ENCODE measurements at places on chromosomes 3 and 15.

GRCh38 chr3:136602818-136603217 is 149.4 kb downstream of the STAG1 start:
- DNase-seq, result no peak

- DNase-seq, result no peak
Measured at GRCh38 chr3:71305231-71306206, 278.0 kb downstream of the FOXP1 start.

GRCh38 chr15:75836959-75837334 is 6.3 kb upstream of the UBE2Q2 start:
- no peak for DNase-seq

- no peak for DNase-seq
Measured at GRCh38 chr15:62758952-62759349, 283.6 kb upstream of the TPM1 start.

- no peak for DNase-seq
Measured at GRCh38 chr3:99699841-99700240, 61.4 kb downstream of the COL8A1 start.

GRCh38 chr3:187040516-187041361 is 98.6 kb downstream of the RPL39L start:
- DNase-seq, result no peak

GRCh38 chr3:149233323-149233722 is 11.7 kb upstream of the CP start:
- no peak for DNase-seq

DNA sequence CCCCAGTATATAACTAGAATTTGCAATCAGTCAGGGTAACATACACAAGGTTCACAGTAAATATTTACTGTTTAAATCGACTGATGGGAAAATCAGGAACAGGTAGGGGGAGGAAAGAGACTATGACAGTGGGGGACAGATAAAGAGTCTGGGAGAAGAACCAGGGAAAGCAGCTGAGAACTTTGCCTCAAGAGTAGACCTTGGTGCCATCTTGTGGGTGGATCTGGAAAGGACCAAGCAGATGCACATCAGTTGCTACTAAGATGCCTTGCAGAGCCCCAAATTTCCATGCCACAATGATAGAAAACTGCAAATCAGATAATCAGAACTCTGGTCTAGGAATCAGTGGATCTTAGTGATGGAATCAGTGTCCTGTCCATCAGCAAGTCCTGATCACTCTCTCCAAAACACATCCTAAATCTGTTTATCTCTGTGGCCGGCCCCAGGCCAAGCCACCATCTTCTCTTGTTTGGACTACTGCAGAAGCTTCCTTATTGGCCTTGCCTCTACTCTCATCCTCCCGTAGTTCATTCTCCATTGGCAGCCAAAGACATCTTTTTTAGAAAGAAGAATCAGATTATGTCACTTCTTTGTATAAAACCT is 62.7 kb downstream of the PDE8A start:
- DNase-seq, result peak; percentile 38

DNA sequence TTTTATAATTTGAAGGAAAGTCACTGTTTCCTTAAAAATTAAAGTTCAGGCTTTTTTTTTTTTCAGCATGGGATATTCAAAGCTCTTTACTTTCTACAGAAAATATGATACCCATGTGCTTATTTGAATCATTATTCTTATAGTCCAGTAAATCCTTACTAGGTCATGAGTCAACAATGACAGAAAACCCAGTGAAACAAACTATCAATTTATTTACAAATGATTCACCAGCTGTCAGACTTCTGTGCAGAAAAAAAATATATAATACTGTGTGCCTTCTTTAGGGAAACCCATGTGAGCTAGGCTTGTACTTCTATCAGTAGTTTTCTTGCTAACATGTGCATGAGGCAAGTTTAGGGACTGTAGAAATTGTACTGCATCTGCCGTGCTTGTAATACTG is 1.2 kb downstream of the ACP3 start:
- DNase-seq, result no peak

- no peak for DNase-seq
Measured at GRCh38 chr3:13209634-13209997, 136.4 kb upstream of the IQSEC1 start.

GRCh38 chr3:158846803-158847451 is 45.1 kb downstream of the MFSD1 start:
- no peak for DNase-seq

DNA sequence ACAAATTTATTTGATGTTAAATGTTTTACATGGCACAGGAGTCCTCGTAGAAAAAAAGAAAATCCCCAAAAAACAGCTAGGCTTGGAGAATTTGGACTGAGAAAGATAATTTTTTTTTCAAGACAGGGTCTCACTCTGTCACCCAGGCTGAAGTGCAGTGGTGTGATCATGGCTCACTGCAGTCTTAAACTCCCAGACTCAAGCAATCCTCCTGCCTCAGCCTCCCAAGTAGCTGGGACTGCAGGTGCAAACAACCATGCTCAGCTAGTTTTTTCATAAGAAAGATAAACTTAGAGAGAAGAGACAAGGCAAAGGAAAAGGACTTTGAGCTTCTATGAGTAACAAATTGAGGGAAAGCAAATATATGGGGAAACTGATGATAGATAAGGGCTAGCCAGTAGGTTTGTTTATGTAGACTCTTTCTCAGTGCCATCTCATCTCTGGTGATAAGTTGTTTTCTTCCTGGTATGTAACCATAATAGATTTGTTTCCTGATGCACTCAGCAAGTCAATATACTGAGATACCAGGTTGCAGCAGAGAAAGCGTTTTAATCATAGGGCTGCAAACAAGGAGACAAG is 13.1 kb upstream of the TRMT10C start:
- DNase-seq, result no peak

- no peak for DNase-seq
Measured at GRCh38 chr3:56761023-56761422, 40.7 kb downstream of the ARHGEF3 start.

DNA sequence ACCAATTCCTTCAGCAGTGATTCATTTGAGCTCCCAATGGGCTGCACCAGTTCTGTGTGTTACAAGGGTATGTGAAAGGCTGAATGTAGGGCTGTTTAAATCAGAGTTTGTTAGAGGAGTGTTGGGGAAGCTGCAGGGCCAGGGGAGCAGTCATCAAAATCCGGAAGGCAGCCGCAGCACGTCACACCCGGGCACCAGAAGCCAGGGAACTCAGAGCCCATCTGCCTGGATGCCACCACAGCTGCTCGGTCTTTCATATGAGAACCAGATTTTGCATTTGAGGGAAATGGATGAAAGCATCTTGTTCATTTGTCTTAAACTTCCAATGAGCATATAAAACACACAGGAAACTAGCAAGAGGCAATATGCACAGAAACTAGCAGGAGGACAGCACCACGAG is 24.2 kb upstream of the NEO1 start:
- no peak for DNase-seq

DNA sequence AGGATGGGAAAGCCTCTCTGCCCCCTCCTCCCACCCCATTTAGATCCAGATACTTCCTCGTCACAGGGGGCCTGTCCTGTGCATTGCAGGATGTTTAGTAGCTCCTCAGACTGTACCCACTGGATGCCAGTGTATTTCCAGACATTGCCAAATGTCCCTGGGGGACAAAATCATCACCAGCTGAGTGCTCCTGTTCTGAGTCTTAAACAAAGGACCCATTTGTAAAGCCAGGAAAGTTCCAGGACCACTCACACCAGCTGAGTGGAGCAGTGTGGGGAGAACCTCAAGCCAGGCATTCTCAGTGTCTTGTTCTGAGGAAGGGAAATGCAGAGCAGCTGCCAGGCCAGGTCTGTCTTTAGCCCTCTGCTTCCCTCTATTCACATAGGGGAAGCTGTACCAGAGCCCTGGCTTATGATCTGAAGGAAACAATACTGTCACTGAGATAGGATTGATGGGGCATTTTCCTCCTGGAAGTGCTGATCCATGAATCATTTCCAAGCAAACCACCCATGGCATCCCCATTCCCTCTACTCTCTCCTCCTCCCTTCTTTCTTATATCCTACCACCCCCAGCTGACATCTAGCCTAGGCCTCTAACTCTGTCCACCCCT is 67.4 kb upstream of the MEX3B start:
- no peak for DNase-seq

- no peak for DNase-seq
Measured at GRCh38 chr3:127016043-127016343, 33.1 kb downstream of the PLXNA1 start.

DNA sequence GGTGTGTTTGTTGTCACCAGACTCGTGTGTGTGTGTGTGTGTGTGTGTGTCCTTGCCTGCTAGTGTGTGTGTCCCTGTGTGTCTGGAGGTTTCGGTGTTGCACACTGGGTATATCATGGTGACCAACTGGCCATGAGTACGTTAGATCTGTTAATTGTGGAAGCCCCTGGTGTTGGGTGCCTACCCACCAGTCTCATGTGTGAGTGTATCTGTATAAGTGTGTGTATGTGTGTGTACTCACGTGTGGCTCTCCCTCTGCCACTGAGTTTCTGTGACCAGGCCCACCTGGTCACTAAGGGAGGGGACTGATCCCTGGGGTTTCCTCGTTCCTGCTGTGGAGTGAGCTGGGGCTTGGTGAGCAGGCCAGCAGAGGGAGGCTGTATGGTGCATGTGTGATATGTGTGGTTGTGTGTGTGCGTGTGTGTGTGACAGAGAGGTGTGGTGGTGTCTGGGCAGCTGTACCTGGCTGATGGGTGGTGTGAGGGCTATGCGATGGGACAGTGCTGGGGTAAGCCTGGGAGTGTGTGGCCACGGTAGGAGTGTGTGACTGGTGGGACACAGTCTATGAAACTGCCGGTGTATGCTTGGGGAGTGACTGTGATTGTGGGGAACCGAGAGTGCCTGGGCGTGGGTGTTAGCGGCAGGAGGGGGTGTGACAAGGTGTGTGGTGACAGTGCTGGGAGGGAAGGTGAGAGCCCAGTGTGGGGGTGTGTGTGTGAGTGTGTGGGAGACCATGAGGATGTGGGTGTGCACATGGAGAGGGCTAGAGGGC is 1.8 kb downstream of the PRKCD start:
- DNase-seq, result no peak

- no peak for DNase-seq
Measured at GRCh38 chr3:131421301-131421700, 39.7 kb downstream of the NUDT16 start.

DNA sequence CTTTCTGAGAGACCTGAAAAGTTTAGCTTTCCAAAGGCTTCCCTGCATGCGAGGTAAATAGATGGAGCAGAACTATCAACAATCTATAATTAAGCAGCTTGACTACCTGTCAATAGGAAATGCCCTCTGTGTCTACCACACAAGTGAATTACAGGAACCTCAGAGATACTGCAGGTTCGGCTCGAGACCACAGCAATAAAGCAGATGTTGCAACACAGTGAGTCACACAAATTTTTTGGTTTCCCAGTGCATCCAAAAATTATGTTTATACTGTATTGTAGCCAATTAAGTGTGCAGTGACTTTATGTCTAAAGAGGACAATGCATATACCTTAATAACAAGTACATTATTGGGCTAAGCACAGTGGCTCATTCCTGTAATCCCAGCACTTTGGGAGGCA is 252.0 kb downstream of the UBE2E2 start:
- no peak for DNase-seq

GRCh38 chr3:16864610-16865313 is 20.0 kb upstream of the PLCL2 start:
- DNase-seq, result no peak

- no peak for DNase-seq
Measured at GRCh38 chr3:67995206-67995605, 340.8 kb upstream of the SUCLG2 start.

DNA sequence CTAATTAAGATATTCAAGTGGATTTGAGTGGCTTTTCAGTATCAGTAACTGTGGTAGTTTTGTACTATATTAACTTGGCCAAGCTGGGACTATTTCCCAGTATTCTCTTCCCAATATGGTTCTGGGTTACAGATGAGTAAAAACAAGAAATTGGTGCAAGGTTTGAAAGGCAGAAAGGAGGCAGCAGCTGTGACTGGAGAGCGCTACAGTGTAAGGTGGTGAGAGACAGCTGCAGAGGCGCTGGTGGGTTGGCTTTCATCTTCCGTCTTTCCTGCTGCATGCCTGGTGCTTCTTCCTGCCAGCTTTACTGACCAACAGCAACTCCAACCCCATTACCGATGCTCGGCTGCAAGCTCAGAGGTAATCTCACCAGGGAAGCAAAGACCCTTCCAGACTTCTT is 9.8 kb downstream of the DPH3 start:
- no peak for DNase-seq

- DNase-seq, result peak; percentile 74
Measured at GRCh38 chr15:70308011-70308734, 210.5 kb upstream of the TLE3 start.

DNA sequence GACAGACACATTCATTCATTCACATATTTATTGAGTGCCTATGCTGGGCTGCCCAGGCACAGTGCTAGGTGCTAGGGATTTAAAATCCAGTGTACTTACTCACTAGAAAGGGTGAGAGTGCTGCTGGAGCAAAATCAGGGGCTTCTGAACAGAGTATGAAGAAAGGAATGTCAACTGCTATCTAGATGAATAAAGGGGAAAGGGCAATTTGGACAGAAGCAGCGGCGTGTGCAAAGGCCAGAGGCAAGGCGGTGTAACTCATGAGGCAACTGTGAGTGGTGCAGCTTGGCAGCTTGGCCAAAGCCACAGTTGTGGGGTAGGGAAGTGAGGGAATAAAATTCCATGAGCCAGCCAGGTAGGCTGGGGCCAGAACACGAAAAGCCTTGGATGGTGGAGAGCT is 76.7 kb downstream of the RAD18 start:
- DNase-seq, result no peak

GRCh38 chr15:51359981-51360380 is 18.5 kb downstream of the GLDN start:
- no peak for DNase-seq

GRCh38 chr15:29471757-29472156 is 202.1 kb upstream of the NSMCE3 start:
- no peak for DNase-seq

DNA sequence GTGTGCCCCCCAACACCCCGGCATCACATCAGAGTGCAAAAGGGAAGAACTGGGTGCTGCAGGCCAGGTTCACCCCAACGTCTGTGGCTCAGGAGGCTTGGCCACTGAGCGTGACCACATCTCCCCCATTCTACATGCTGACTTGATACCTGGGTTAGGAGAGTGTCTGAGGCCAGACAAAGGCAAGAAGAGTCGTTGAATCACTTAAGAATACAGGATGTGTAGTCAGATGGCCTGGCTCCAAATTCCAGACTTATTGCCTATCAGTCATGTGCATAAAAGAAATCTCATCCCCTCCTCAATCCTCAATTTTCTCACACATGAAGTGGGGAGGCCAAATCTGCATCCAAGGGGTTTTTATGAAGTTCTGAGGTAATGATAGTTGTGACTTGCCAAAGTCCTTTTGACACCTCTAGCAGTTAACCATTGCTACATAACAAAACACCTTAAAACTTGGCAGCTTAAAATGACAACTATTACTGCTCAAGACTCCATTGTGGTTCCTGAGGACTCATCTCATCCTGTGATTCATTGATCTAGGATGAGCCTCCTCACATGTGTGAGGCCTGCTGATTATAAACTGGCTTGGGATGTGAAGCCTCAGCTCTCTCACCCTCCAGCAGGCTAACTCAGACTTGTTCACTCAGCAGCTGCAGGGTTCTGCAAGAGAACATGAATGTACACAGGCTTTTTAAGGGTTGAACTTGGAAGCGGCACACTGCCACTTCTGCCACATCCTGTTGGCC is 138.8 kb upstream of the TLE3 start:
- no peak for DNase-seq

GRCh38 chr15:55289746-55290527 is at the start of gene RAB27A:
Gene RAB27A (minus strand): TSS chr15:55289813. CDS start chr15:55234934, 54,879 bp downstream.
- DNase-seq, result no peak

GRCh38 chr15:89749054-89749453 is 2.0 kb downstream of the MESP1 start:
- no peak for DNase-seq
